CMK (cell line): ENCODE measurements at places on chromosomes 11 and 22.

DNA sequence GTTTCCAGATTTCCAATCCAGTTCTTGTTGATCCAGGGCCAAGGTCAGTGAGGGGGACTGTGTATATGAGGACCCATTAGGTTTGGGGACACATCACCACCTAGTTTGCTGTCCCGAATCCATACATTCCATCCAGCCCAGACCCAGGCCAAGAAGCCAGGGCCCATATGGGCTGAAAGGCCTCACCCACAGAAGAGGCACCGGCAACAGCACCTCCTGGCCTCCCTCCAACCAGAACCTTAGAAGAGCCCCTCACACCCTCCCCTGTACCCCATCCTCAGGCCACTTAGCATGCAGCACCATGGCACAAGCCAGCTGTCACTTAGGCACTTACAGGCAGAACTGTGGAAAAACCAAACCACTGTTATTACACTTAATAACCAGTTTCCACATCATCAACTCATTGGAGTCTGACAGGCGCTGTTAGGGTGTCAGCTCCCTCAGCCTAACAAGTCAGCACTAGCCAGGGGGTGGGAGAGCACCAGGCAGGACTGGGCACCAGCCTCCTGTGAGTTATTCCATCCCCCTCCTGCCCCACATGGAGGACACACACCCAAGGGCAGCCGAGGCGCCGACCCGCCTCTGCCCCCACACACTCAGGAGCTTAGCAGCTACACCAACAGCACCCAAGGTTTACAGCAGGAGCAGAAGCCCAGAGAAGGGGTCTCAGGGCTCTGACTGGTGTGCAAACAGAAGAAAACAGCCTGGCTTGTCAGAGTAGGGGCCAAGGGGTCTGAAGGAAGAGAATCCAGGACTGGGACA lies 132.0 kb downstream of the BUD13 start:
- no peak for DNase-seq

DNA sequence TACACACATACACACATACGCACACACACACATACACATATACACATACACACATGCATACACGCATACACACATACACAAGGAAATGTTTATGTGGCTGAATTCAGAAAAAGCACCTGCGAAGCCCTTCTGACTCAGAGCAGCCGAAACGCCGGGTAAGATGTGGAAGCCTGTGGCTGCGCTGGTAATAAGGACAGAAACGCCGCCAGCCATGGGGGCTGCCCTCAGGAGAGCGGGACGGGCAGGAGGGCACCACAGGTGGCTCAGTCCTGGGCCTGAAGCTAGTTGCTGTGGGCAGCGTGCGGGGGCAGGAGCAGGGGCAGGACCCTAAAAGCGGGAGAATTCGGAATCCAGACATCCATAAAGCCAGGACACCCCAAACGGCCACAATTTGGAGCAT lies 378.3 kb downstream of the BRD1 start:
- no peak for DNase-seq

DNA sequence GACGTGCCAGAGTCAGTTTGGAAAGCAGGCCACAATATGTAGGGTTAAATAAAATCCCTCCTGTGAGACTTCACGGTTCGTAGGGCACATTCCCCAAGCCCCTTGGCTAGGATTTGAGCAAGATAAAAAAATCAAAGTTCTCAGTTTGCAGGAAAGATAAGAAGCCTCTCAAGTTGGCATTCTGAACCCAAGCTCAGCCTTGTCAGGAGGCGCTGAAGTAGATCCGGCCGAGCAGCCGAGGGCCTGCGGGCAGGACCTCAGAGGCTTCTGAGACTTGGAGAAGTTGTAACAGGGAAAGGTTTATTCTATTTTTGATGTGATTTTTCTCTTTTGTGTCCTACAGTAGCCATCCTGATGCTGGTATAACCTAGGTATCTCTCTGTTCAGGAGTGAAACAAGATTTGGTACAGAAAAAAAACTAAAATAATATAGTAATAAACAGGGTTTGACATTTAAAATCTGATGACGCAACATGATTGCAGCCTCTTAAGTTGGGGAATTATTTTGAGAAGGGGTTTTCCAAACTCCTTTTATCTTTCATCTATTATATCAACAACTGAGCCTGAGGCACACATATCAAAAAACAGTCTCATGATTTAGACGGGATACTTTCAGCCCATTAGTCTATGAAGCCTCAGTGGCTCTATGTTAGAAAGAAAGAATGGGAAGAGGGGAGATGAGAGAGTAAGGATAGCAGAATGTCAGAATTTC lies 10.1 kb downstream of the PATE2 start:
- DNase-seq, result no peak

- DNase-seq, result no peak
Observed at GRCh38 chr11:116517584-116517983, 255.2 kb downstream of the BUD13 start.

GRCh38 chr11:96130061-96130620 lies 206.2 kb upstream of the MTMR2 start:
- DNase-seq, result no peak

- no peak for DNase-seq
Observed at GRCh38 chr11:30255637-30256036, 24.8 kb downstream of the FSHB start.

DNA sequence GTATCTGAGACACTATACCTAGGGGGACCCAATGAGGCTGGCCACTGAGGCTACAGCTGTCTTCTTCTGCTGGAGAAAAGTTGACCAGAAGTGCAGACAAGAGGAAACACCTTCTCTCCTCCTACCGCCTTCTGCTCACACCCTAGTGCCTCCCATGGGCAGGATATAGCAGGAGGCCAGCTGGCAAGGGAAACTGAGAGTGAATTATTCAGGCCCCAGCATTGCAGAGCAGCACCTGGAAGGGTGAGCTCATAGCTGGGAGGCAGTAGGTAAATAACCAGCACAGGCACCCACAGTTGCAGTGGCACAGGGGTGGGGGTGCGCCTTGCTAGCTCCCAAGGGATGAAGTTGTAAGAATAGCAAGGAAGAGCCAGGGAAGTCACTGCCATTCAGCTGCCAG lies 267.4 kb upstream of the NCAM1 start:
- no peak for DNase-seq

- no peak for DNase-seq
Observed at GRCh38 chr22:20852076-20852475, 6.5 kb downstream of the PI4KA start.

DNA sequence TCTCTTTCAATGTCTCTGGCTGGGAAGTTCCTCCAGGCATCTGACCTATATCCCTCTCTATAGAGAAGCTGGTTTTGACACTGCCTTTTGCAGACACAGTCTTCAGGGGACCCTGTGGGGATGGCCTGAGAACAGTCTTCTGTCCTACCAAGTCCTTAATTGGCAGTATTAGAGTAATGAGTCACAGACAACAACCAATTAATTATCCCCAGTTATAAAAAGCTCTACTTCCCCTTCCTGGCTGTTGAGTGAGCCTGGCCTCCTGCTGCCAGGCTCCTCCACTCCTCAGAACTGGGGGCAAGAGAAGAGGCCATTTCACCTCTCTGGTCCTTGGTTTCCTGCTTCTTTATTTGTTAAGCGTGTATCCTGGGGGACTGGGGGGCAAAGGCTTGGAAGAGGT lies 41.2 kb upstream of the KLHL35 start:
- DNase-seq, result no peak

DNA sequence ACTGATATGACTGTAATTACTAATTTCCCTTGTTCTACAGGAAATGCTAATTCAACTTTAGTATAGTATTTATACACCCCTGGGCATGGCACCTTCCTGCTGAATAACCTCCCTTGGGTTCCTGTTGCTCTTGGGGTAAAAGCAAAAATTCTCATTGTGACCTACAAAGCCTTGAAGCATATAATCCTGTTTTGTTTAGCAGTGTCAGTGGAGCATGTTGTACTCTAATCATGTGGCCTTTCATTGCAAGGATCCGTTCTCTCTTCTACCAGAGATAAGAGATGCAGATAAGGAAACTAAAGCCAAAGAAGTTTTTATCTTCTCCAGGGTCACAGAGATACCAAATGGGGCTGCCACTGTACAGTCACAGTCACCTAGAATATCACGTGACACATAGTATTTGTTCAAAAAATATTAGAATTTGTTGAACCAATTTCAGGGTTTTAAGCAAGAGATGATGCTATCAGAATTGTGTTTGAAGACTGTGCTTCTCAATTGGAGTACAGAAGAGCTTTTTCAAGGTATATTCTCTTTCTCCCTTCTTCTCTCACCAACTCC lies 25.1 kb downstream of the CSRP3 start:
- no peak for DNase-seq

GRCh38 chr22:19046719-19047609 lies 75.2 kb downstream of the DGCR2 start:
- no peak for DNase-seq

DNA sequence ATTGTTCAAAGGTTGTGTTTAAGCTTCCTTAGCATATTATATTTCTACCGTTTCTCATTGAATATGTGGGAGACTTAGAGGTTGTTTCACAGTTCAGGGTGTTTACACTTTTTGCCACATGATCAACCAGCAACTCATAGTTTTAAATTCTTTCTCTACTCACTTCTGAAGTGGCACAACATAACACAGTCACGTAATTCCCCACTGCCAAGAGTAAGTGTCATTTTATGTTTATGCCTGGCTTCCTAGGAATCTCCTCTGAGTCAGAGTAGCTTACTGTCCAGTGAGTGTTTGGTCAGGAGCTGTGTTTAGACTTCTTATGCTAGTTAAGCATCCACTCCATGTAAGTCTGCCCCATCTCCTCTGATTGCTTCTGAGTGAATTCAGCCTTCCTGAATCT lies 520.8 kb upstream of the KIRREL3 start:
- DNase-seq, result no peak

GRCh38 chr11:6531267-6531752 lies 34.2 kb downstream of the DNHD1 start:
- no peak for DNase-seq

GRCh38 chr11:62911137-62912130 lies 9.7 kb downstream of the CHRM1 start:
- DNase-seq, result no peak

DNA sequence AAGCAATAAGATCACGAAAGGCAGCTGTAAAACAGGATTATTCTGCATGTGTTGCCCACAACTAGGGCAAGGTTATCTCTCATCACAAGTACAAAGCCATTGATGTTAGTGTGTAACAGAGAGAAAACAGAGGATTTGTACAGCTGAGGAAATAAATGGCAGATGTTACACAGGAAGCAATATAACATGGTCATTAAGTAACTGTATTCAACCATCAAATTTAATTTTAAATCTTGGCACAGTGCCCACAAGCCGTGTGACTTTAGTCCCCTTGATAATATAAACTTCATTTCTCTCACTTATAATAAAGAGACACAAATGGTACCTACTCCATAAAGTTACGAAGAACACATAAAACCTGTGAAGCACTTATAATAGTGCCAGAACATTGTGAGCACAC lies 17.3 kb downstream of the OR51E2 start:
- no peak for DNase-seq

DNA sequence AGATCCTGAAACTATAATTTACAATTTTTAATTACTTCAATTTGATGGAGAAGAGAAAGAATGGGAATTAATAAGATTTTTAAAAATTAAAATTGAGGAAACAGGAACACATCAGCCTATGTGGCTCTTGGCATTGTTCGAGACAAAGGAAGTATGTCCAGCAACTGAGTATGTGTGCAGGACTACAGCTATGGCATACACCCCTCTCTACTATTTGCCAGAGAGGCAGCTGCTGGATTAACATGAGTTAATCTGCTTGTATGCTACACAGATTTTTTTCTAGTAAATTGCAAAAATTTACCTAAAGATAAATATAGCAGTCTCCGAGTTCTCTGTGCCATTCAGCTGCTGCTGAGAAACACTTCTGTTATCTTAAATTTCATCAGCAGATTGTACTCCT lies 70.6 kb downstream of the PHF21A start:
- no peak for DNase-seq

DNA sequence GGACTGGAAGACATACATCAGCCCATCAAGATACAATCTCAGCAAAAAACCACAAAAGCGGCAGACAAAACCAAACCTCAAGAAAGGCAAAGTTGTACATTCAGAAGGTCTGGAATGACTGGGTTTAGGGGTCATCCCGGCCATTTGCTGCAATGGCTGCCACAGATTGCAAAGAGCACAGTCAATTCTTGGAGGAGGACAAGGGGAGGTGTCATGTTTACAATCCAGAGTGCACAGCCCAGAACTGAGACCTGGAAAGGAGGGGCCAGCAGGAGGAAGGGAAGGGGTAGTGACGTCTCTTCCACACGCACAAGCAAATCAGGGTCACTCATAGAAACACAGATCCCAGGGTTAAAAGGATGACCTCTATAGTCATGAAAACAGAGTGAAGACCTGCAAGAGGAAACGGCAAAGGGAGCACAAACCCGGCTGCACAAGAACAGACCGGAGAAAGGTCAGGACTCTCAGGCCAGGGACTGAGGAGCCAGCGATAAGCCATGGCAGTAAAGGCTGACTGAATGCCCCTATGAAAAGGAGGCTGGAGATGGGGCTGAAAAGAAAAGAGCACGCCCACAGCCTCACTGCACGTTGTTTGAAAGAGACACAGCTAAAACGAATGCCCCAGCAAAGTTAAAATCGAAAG lies 18.2 kb upstream of the MUC5AC start:
- no peak for DNase-seq

- no peak for DNase-seq
Observed at GRCh38 chr11:134533511-134533910, 121.5 kb upstream of the B3GAT1 start.

GRCh38 chr22:22226448-22227187 lies 18.0 kb upstream of the VPREB1 start:
- no peak for DNase-seq

DNA sequence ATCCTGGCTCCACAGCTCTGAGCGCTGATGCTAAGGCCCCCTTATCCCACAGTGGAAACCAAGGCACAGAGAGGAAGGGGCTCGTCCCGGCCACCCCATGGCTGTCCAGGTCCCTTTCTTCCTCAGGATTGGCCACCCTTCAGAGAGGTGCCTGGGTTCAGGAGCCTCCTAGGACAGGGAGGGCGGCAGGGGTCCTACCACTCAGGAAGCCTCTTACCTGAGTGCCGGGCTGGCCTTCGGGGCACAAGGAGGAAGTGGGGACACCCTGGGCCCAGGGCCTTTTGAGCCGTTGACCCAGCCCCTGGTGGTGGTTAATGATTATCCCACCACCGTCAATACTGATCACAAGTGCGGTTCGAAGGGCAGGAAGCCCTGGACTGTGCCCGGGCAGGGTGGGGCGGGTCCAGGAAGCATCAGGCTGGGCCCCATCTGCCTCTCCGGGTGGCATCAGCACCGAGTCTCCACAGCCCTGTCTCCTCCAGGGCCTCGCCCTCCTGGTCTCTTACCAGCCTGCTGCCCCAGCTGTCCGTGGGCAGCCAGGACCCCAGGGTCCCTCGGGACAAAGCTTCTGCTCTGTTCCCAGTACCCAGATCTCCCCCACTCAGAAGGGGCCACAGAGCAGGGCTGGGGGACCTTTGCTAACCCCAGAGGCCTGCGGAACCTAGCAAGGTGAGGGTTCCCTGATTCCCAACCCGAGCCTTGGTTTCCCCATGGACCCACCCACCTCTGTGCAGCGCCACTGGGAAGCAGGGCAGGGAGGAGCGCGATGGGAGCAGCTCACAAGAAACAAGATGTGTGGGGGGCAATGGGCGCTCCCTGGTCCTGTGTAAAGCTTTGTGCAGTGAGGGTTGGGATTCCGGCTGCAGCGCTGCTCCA lies 15.0 kb upstream of the EHD1 start:
- DNase-seq, result no peak

GRCh38 chr11:128803011-128803410 lies 64.1 kb downstream of the KCNJ1 start:
- no peak for DNase-seq
